ENCODE measurements at places on chromosomes 1 and 21.

DNA sequence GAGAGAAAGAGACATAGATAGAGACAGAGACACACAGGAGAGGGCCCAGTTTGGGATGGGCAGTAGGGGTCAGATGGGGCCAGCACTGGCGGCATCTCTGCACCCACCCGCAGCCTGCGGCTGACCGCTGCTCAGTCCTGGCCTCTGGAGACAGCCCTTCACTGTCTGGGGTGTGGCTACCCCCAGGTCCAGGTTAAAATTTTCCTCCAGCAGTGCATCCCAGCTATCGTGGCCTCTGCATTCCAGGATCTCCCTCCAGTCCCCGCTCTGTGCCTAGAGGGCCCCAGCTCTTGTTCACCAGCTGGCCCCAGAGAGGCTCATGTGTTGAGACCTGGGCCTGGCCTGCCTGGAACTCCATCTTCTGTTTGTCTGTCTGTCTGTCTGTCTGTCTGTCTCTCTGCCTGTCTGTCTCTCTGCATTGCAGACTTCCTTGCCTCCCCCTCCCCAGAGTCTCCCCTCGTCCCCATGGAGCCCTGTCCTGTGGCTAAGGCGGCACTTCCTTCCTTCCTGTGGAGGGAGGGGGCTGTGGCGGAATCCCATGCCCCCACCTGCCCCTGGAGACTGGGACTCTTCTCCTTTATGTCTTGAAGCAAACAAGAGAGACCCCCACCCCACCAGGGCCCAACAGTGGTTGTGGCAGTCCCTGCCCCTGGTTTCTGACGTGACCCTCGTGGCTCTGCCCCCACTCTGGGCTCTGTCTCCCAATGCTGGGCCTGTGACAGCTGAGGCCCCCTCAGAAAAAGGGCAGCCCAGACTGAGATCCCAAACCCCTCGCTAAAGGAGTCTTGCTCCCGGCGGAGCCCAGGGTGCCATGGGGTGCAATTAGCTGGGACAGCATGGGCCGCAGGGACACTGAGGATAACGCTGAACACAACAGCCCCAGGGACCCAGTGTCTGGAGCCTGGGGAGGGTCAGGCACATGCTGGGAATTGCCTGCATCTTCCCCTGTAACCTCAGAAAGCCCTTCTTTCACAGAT lies 241.8 kb downstream of the NPHP4 start:
- no peak for DNase-seq

- no peak for DNase-seq
Measured at GRCh38 chr1:193229136-193229535, 42.7 kb upstream of the B3GALT2 start.

- no peak for DNase-seq
Measured at GRCh38 chr1:98119796-98120195, 199.0 kb upstream of the DPYD start.

- no peak for DNase-seq
Measured at GRCh38 chr21:28454564-28455252, 538.0 kb downstream of the LTN1 start.

DNA sequence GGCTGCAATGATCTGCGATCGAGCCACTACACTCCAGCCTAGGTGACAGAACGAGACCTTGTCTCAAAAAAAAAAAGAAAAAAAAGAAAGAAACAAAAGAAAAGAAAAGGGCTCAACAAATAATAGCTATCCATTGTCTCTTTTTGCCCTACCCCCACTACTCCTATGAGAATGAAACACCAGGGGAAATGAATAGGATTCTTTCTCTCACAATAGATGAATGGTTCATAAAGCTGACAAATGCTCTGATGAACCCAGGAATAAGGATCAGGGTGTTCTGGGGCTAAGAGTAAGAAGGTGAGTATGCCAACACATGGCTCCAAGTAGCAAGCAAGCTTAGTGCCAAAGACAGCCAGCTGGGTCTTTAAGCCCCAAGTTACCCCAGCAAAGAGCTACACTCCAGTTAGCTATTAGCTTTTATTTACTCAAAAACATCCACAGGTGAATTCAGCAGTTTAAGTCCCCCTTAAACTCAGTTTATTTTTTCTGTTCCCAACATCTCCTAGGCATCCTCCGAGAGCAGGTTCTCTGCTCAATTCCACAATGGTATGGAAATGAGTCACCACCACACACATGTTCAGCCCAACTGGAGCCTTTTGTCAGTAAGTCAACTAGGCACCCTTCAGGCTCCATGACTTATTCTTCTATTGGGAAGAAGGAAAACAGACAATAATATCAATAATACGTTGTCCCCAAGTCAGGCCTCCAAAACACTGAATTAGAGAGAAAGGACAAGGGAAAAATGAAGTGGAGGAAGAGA lies 4.2 kb downstream of the ADORA3 start:
- DNase-seq = no peak

Data from activated gamma-delta T cell treated with Interleukin-2 at 50 U/mL for 16 hours (primary cell).